ENCODE measurements at places on chromosomes 2 and 18. TPM values are rescaled to one million over a fixed set of nuclear protein-coding genes. Genes with fewer than 3 reads are reported as not detected.

The GAD1 gene
- not detected for total RNA-seq

The EN1 gene
- total RNA-seq = not detected

The GRHL1 gene
- 0.82 TPM for total RNA-seq

The LYG2 gene
- total RNA-seq = not detected

The INPP4A gene
- 21.9 TPM for total RNA-seq

The PRKAG3 gene
- total RNA-seq = not detected

The STRADB gene
- 25.0 TPM for total RNA-seq

The SAG gene
- total RNA-seq = not detected

The LDLRAD4 gene
- total RNA-seq = 2.2 TPM

The GCFC2 gene
- 20.4 TPM for total RNA-seq

The LIMS3 gene
- 35.2 TPM for total RNA-seq

The TSPYL6 gene
- 0.06 TPM for total RNA-seq

The FAM124B gene
- total RNA-seq = 50.3 TPM

The CNRIP1 gene
- total RNA-seq = 50.6 TPM

The IL36G gene
- not detected for total RNA-seq

The VAMP5 gene
- total RNA-seq = 140 TPM

The ASXL3 gene
- total RNA-seq = 0.47 TPM

The RGPD3 gene
- 0.05 TPM for total RNA-seq

The TMEM200C gene
- 0.29 TPM for total RNA-seq

The SNED1 gene
- total RNA-seq = 41.3 TPM

The CDH20 gene
- not detected for total RNA-seq

The FRZB gene
- total RNA-seq = not detected

The SLC9A4 gene
- not detected for total RNA-seq

The MIB1 gene
- total RNA-seq = 23.5 TPM

The INO80B gene
- 17.2 TPM for total RNA-seq

The APOB gene
- total RNA-seq = 0.10 TPM

The MOGAT1 gene
- total RNA-seq = not detected
